Activated T-cell treated with anti-CD3 and anti-CD28 coated beads, Interleukin-2, amount 50 U/mL, for 48 hours (primary cell): ENCODE measurements at places on chromosomes 7 and 10.
A peak's percentile ranks its signal among the peaks of the same experiment; 100 is the strongest.

DNA sequence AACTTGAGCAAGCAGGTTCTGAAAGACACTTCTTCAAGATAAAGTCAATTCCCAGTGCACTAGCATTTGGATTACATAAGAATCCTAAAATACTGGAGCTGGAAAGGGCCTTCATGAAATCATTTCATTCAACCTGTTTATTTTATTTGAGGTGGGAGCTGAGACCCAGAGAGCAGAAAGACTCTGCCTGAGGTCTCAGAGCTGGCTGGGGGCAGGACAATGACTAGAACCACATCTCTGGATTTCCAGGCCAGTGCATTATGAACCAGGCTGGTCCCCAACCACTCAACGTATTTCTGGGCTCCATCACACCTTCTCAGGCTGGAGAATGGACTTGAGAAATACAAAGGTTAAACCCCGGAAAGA lies 8.4 kb downstream of the ANXA11 start:
- DNase-seq, result no peak

GRCh38 chr7:15618275-15618674 lies 56.5 kb upstream of the AGMO start:
- no peak for DNase-seq

GRCh38 chr7:7970531-7971307 lies 2.1 kb downstream of the GLCCI1 start:
- DNase-seq, result no peak

- peak; percentile 24 for DNase-seq
These were observed 2.3 kb upstream of the NRP1 start for GRCh38 chr10:33336582-33337325.

- no peak for DNase-seq
These were observed 14.5 kb upstream of the ZNF282 start for GRCh38 chr7:149180722-149181449.

GRCh38 chr7:16695621-16696237 lies 49.7 kb downstream of the BZW2 start:
- DNase-seq, result no peak

- DNase-seq, result no peak
These were observed 658.2 kb downstream of the PARD3 start for GRCh38 chr10:34156781-34157425.

- no peak for DNase-seq
These were observed 10.9 kb downstream of the PAPSS2 start for GRCh38 chr10:87670586-87670985.

DNA sequence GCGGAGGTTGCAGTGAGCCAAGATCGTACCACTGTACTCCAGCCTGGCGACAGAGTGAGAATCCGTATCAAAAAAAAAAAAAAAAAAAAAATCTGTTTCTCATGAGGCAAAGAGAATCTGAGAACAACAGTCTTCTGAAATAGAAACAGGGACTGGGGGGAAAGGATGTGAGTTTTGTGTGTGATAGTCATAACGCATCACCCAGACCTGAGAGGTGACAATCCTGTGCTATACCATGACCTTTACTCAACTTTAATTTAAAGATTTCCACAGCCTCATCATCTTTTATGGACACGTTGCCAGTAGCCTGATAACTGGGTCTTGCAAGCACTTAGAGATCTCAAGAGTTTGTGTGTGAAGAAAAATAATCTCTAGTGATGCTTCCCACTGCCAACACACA lies 2.3 kb downstream of the ATXN7L1 start:
- no peak for DNase-seq

DNA sequence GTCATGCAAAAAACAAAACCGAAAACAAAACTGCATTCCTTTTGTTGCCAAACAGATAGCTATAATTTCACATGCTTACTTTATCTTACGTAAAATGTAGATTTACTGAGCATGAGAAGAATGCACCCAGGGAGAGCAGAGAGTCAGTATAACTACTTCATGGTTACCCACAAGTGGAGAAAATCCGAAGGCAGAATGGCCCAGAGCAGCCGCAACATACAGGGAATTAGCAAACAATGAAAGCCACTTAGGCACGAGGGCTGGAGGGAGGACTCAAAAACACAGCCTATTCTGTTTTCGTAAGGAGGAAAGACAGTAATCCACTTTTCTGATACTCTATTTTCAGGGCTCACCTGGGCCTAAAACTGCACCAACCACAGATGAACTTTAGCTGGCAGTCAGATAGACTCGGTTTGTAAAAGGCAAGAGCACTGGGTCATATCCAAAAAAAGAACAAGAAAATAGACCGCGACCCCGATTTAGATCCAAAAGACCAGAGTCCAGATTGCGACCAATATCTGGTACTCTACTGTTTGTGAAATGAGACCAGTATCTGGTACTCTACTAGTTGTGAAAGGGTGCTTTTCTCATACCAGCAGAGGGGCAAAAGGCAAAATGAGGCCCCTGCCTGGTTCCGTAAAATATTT lies 1.3 kb downstream of the ITPRIP start:
- peak; percentile 30 for DNase-seq

- DNase-seq, result no peak
These were observed 247.4 kb downstream of the ELFN1 start for GRCh38 chr7:1917221-1918062.

DNA sequence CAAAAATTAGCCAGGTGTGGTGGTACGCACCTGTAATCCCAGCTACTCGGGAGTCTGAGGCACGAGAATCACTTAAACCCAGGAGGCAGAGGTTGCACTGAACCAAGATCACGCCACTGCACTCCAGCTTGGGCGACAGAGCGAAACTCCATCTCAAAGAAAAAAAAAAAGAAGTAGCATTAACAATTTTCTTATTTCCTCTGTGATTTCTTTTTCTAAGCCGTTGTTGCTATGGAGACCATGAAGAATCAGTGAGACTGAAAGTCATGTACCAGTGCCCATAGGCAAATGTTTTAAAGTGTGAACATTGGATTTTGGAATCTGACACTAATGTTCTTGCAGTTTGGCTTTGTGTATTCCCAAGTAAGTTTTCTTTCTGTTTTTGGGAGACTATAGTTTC lies 18.4 kb upstream of the MAP3K8 start:
- DNase-seq, result no peak

- DNase-seq, result peak; percentile 61
These were observed 96.9 kb downstream of the OSBPL3 start for GRCh38 chr7:24882989-24883621.

DNA sequence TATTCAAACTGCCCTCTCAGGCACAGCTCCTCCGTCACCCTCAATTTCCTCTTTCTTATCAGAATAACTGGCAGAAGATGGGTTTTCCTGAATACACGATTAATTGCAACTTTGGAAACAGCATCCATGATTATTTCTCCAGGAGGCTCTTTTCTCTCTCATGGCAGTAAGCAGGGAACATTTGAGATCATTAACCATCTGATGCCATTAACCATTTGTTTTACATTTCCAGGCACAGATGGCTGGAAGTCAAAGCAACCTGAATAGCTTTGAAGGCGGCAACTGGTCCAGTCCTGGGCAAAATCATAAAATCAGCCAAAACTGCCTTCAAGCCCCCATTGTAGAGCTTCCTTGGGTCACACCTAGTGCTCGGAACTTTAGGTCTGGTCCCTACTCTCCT lies 289.5 kb upstream of the AOAH start:
- no peak for DNase-seq

GRCh38 chr7:148334441-148334956 lies 256.1 kb upstream of the C7orf33 start:
- no peak for DNase-seq

DNA sequence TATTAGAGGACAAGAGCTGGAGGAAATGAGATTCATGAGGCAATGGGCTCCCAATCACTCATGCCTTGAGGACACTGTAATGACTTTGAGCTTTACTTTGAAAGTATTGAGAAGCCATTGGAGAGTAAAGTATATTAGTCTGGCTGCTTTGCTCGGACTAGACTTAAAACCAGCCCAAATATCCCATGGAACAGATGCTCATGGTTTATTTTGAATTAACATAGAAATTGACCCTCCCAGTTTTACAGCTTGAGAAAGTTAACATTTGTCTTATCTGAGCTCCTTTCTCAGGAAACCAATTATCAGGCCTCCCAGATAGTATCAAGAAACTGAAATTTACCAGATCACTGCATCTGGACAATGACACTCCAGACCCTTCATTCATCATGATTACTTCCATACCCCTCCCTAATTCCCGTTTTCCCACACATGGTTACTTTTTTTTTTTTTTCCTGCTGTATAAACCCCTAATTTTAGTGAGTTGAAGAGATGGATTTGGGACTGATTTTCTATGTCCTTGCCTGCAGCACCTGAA lies 270.8 kb upstream of the SMIM30 start:
- no peak for DNase-seq

GRCh38 chr10:61943674-61944378 lies 42.3 kb downstream of the ARID5B start:
- no peak for DNase-seq

GRCh38 chr10:121525251-121526134 lies 72.8 kb downstream of the FGFR2 start:
- DNase-seq, result no peak

- DNase-seq, result no peak
These were observed 241.7 kb downstream of the GATA3 start for GRCh38 chr10:8296090-8296733.

DNA sequence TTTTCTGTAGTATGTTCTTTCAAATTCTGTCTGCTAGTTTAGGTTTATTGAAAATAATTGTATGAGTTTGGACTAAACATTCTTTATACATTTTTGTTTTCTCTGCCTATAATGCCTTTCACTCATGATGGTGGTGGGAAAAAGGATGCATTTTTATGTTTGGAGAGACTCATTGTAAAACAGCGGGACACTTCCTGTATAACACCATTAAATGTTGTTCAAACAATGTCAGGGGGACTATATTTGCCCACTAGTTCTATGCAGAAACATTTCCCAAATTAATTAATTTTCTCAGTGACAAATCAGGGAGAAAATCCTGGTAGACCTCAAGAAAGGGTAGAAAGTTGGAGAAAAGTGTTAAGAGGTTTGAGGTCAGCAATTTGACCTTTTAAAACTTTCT lies 207.7 kb downstream of the MALRD1 start:
- DNase-seq, result no peak
